PC-3 (cell line): ENCODE measurements at places on chromosomes 3 and 15. TPM values are rescaled to one million over a fixed set of nuclear protein-coding genes. Genes with fewer than 3 reads are reported as not detected.

DNA sequence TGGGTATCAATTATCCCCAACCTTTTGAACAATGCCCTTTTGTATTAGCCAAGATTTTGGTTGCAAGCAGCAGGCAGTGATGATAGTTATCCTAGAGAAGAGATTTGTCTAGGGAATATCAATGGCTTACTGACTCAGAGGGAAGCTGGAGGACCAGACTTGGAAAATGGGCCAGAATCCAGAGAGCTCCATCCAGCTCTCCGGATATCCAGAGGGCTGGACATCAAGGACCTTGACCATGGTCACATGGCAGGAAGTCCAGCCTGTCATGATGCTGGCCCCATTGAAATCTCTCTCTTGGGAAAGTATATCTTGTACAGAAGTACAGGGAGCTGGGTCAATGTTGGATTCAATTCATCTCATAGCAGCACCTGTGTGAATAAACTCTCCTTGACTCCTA, 148.5 kb upstream of the PDZRN3 start:
- no peak for DNase-seq

The REC114 gene
- not detected in 2 replicates for total RNA-seq

The ACTC1 gene
- not detected in 2 replicates for total RNA-seq

The RTP3 gene
- total RNA-seq, result not detected in 2 replicates

GRCh38 chr15:63909819-63910437, 76.2 kb upstream of the HERC1 start:
- DNase-seq, result no peak

- DNase-seq, result no peak
Measured at GRCh38 chr15:81427176-81427575, 53.2 kb upstream of the TMC3 start.

DNA sequence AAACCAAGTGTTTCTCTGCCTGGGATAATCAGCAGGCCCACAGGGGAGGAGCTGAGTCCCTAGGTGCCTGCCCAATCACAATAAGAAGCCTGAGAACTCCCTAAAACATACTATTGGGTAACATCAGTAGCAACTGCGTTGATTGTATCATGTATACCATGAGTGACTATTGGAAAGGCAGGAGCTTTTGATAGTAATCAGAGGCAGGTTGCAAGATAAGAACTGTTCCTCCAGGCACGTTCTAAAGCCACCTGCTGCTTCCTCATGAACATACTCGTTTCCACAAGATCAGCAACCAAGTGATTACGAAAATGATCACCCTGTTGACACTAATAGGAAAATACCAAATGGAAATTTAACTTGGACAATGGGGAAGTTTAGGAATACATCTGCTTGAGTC, 6.7 kb downstream of the MYLK start:
- DNase-seq, result no peak

The QARS1 gene
- 310 and 316 TPM in 2 replicates for total RNA-seq

The MYL3 gene
- not detected in 2 replicates for total RNA-seq

The SGO1 gene
- 12.6 and 13.6 TPM in 2 replicates for total RNA-seq

The SLC51B gene
- not detected in 2 replicates for total RNA-seq

DNA sequence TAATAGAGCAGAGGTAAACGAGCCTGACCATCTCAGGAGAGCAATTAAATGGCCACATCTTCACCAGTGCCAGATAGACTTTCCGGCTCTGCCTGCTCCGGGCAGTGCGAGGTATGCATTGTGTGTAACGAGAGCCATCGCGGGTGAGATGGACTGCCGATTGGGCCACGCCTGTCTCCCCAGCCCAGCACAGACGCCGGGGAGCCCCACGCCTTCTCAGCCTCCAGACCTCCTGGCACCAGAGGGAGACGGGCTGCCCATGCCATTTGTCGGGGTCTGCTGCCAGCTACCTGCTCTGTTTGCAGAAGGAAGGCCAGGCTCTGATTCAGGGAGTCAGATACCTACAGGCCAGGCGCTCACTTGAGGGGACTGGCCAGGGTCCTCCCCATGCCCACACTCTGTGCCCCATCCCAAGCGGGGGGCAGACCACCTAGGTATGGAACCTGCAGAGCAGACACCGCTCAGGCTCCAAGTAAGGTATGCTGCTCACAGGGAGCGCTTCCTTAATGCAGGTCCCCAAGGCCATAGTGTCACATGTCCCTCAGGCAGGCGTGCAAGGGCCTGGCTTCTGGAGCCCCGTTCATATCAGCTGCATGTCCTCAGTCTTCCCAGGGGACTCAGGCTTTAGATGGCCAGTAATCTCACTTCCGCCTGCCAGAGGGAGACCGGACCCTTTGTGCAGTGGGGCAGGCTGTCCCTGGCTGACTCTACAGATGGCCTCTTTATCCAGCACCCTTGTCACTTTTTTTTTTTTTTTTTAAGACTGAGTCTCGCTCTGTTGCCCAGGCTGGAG, 62.2 kb downstream of the DNAJB8 start:
- DNase-seq, result no peak

DNA sequence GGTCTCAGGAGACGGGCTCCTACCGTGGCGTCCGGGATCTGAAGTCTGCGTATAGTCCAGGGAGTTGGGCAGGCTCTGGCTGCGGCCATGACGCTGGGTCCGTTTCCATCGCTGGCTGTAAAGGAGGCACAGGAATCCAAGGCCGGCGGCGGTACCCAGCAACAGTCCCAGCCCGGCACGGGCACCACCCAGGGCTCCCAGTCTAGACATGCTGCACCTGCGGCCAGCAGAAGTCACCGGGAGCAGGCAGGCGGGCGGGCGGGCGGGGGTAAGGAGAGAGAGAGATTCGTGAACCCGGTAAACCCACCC, 526 bp downstream of the RMDN3 start:
- DNase-seq, result peak; percentile 23

The LRTM1 gene
- total RNA-seq, result not detected in 2 replicates

GRCh38 chr3:44939581-44940036, 36.4 kb downstream of the ZDHHC3 start:
- DNase-seq, result no peak

The SFMBT1 gene
- 10.8 and 35.6 TPM in 2 replicates for total RNA-seq

The CTXN2 gene
- total RNA-seq, result not detected in 2 replicates

The RAD51 gene
- 17.3 and 21.9 TPM in 2 replicates for total RNA-seq

GRCh38 chr15:78322724-78323521, 17.2 kb upstream of the CRABP1 start:
- DNase-seq, result no peak

The ABI3BP gene
- total RNA-seq, result 23.4 and 31.6 TPM in 2 replicates

The NXPE3 gene
- 11.6 and 12.6 TPM in 2 replicates for total RNA-seq

The GXYLT2 gene
- 12.6 and 13.3 TPM in 2 replicates for total RNA-seq

- DNase-seq, result peak; percentile 38
Measured at GRCh38 chr15:97745481-97746071, 214.9 kb upstream of the ARRDC4 start.

GRCh38 chr3:43298292-43298691, 12.0 kb downstream of the SNRK start:
- no peak for DNase-seq

The GOLGA8T gene
- total RNA-seq, result 0.15 TPM in 1 of 2 replicates, not detected in the other

The DPPA2 gene
- total RNA-seq, result not detected in 2 replicates

DNA sequence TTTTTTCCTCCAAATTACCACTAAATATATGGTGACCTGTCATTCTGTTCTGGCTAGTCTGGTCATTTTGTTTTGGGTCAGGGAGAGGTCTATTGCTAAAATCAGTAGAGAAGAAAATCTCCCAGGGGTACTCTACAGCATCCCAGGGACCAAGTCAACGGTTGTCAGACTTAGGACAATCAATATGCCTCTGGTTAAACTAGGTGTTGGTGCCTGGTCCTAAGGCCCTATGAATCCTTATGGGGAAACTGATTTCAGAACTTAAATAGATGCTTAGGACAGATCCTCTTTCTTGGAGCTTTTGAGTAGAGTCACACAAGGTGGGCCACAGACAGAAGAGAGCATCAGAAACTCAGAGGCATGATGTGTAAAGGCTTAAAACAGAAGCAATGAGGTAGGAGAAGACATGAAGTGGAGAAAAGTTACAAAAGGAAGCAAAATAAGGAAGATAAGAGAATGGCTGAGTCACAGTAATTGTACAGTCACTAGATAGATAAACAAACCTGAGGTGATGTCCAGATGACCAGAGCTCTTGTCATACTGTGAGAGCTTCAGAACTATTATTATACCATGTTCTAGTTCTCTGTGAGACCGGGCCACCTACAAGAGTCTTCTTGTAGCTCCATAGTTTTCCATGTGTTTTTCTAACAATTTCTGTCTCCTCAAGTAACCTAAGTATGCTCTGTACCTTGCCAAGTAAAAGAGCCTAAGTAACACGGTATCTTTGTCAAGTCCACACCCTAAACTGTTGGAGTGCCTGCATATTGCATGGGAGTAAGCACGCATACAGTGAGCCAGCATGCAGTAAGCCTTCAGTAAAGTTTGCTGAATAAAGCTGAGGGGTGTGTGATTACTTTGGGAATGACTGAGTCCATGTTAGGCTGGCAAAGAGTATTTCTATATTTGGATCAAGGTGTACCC, 44.6 kb upstream of the LEKR1 start:
- peak; percentile 85 for DNase-seq

GRCh38 chr3:45642731-45643152, 46.5 kb upstream of the SACM1L start:
- no peak for DNase-seq

- DNase-seq, result peak; percentile 62
Measured at GRCh38 chr3:187098923-187099512, 40.3 kb downstream of the RPL39L start.

DNA sequence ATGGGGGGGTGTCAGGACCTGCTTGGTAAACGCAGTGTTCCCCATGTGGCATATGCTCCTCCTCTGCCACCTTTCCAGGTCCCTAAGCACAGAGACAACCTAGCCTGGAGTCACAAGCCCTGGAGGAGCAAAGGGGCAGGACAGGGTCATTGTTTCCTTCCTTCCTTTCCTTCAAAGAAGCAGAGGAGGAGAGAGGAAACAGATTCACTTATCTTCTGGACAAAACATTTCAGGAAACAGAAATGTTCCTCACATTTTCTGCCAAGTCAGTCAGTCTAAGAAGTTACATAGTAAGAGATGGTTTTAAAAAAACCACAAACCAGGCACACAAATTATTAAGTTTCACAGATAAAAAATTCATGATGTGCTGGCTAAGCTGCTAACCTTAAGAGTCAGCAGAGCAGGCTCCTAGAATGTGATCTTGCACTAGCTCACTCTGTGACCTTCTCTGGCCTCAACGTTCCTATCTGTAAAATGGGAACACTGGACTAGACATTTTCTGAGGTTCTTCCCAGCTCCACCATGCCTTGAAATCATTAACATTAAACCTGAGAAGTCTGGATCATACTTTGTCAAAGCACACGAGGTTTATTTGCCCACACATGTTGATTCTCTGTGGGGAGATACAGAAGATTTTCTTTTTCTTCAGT, 47.9 kb downstream of the ATP13A5 start:
- no peak for DNase-seq

DNA sequence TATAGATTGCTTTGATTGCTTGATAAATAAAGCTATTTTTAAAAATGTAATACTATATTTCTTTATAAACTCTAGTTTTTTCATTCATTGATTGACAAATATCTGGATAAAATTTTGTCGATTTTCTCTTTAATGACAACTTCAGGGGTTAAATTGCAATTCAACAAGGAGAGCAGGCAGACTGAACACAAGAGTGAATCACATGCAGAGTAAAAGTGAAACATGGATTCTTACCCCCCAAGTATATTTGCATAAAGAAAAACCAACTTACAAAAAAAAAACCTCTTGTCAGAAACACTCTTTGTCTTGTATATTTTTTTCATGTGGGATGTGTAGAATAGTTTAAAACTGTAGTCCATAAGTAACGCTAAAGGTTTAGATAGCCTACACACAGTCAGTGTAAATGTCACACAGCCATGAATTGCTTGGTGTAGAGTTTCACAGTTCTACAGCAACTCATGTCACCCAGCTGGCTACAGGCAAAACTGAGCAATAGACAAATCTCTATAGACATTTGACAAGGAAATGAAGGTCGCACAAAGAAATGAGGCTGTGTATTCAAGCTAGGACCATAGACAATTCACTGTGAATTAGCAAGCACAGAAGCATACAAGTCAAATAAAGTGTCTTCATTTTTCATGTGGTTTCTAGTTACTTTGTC, 141.6 kb downstream of the THRB start:
- no peak for DNase-seq

DNA sequence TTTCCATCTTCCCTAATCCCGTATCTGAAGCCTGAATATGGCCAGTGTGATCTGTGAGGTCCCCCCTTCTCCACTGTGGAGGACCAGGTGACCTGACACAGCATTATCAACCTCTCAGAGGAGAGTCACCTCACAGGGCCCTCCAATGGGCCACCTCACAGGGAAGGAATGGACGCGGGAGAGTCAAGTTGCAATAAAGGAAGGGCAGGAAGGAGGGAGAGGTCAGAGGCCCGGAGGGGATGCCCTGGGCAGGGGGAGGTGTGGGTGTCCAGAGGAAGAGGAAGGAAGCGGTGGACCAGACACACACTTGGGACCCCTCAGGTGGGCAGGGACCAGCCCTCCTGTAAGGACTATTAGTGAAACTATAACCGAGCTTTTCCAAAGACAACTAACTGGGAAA, 14.6 kb upstream of the LRRC15 start:
- no peak for DNase-seq

The SPINK8 gene
- total RNA-seq, result not detected in 2 replicates

DNA sequence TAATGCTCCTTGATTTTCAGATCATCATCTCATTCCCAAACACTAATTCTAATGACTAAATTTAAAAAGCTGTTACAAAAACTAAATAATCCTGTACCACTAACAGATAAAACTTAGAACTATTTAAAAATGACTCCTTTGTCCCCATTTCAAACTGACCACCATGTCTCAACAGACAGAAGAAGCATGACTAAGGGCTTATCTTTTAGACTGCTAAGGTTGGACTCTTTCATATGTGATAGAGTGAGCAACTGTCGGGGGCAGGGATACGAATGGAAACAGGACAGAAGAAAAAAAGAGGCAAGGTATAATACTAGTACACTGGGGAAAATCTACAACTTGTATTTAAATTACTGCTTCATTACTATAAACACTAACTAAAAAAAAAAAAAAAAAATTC, 23.3 kb downstream of the SNX4 start:
- no peak for DNase-seq

DNA sequence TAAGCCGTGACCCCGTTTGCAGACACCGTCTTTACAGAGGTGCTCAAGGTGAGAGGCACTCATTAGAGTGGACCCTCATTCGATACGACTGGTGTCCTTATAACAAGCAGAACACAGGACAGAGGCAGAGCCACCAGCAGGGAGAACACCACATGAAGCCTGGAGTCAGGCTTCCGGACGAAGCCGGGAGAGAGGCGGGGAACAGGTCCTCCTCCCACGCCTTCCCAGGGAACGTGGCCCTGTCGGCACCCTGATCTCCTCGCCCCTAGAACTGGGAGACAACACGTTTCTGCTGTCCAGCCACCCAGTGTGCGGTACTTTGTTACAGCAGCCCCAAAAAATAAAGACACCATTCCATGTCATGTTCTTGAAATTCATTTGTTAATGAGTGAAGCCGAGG, 33.6 kb downstream of the ZDHHC19 start:
- DNase-seq, result no peak

- peak; percentile 79 for DNase-seq
Measured at GRCh38 chr3:133540896-133541674, 32.4 kb upstream of the CDV3 start.
